ENCODE measurements at places on chromosomes 3 and 15.

DNA sequence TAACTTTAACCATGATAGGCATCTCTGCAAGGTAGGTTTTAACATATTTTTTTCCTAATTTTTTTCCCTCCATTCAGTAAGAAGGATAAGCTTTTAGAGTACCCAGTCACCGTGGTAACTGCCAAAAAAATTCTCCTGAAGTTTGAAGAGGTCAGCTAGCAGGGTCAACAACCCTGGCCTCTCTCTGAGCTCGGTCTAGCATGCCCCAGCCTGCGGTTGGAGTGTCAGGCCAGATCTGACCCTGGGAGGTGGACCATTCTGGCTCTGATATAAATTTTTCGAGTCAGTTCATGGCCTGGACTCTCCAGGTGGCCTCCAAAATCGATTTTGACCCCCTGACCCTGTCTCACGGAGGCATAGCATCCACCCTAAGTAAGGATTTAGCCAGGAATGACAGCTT is 29.7 kb downstream of the SOX2 start:
- no peak for DNase-seq

DNA sequence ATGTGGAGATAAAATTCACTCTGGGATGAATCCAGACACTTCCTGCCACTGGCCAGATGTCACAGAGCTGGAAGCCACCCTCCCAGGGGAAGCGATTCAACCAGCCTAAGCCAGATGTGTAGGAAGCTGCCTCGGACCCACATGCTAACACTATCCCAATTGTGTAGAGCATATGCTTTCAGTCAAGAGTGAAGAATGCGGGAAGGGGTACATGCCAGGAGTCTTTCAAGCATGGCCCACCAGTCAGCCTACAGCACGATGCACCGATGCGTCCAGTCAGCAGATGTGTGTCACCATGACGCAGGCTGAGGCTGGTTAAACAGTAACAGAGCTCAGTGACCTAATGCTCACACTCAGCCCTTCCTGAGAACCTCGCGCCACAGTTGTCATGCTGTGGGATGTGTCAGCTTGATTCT is 38.8 kb upstream of the BNC1 start:
- peak; percentile 95 for DNase-seq

GRCh38 chr15:29132735-29133181 is 136.9 kb downstream of the NSMCE3 start:
- DNase-seq = no peak

DNA sequence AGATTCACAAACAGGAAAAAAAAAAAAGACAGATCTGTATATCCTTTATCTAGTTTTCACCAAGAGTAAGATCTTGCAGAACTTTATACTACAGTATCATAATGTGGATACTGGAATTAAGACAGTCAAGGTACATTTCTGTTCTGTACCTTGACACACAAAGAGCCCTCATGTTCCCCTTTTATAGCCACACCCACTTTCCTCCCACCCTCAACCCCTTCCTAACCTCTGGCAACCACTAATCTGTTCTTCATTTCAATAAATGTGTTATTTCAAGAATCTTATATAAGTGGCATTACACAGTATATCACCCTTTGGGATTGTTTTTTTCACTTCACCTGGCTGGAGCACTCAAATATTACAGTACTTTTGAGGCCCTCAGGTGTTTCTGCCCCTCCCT is 3.6 kb upstream of the RAB6B start:
- DNase-seq = no peak

GRCh38 chr3:9125278-9125951 is 124.0 kb downstream of the SRGAP3 start:
- no peak for DNase-seq

DNA sequence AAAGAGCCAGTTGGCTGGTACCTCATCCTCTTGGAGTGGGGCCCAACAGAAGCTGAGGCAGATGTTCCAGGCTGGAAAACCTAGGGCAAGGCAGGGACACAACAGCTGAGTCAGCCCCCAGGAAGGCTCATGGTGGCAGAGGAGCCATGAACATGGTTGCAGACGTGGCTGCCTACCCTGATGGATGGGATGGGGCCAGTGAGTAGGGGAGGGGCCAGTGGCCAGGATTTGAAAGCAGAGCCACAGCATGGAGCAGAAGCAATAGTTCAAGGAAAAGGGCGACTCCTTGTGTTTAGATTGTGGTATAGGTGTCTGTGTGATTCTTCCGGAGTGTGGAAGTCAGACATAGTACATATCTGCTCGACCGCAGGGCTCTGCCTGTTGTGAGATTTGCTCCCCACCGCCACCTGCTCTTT is 24.2 kb downstream of the PXYLP1 start:
- peak; percentile 55 for DNase-seq

DNA sequence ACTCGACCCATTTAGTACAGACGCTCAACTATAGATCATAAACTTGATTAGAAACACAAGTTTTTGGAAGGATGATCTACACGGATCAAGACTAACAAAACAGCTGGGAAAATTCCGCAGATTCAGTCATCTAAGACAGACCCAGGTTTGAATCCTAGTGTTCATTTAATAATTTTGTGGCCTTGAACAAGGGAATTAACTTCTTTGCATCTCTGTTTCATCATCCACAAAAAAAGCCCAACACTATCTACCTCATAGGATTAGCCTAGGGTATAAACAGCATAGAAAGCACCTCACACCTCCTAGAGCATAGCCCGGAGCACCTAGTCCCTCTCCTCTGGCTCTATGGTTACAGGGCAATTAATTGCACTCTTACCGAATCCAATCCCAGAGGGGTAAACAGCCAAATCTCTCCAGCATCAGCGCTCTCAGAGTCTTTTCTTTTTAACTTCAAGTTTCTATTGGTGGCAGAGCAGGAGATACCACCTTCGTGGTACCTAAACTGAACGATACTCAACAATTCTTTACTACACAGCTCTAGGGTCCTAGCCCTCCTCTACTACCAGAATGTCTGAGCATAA is 3.5 kb downstream of the TBL1XR1 start:
- no peak for DNase-seq

GRCh38 chr15:68412218-68412617 is 19.7 kb downstream of the ITGA11 start:
- DNase-seq = no peak

- no peak for DNase-seq
Measured at GRCh38 chr3:17584066-17584465, 158.4 kb downstream of the TBC1D5 start.

DNA sequence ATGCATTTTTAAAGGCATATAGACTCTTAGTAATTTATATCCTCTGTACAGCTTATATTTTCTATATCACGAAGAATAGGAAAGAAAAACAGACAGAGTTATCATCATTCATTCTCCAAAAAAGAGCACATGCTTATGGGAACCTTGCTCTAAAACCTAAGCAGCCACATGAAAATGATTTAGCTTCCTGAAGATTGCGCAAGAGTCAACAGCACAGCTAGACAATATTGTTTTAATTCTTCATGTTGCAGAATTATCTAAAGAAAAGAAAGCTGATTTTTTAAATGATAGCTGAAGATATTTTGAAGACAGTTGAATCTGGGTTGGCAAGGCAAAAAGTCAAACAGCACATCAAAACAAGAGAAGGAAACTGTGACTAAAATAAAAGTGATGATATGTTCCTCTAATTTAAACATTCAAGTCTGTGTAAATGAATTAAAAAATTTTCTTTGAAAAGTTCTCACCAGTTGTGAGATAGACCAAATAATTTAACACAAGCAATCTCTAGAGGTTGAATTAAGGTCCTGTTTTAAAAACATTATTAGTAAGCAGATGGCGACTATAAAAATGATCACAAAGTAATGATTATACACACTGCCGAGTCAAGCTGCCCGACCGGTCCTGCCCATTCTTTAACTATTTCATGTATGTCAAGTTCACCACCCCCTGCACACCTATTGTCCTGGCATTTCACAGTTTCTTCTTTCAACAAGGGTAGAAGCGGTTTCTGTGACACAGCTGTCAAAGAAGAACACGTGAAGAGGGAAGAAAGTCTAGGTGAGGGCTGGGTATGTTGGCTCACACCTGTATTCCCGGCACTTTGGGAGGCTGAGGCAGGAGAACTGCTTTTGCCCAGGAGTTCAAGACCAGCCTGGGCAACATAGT is 74.2 kb upstream of the BHLHE40 start:
- no peak for DNase-seq

DNA sequence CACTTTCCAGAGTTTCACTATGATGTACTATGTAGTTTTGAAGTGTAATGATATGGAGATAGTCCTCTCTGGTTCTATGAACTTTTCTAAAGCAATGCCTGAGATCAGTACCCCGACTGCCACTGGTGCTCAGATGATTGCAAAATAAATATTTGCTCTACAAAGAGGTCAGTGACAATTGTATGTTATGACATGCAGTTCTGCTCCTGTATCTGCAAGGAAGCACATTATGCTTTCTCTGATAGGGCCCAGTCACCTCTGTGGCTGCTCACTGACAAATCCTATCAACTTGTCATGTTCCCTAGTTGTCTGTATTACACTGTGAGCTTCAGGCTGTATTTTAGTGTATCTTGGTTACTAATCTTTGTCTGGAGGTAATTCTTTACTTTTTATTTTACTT is 362.6 kb downstream of the ROBO1 start:
- no peak for DNase-seq

- no peak for DNase-seq
Measured at GRCh38 chr15:84982301-84982920, 755 bp downstream of the PDE8A start.

- no peak for DNase-seq
Measured at GRCh38 chr3:117786349-117786748, 1076.8 kb downstream of the TUSC7 start.

DNA sequence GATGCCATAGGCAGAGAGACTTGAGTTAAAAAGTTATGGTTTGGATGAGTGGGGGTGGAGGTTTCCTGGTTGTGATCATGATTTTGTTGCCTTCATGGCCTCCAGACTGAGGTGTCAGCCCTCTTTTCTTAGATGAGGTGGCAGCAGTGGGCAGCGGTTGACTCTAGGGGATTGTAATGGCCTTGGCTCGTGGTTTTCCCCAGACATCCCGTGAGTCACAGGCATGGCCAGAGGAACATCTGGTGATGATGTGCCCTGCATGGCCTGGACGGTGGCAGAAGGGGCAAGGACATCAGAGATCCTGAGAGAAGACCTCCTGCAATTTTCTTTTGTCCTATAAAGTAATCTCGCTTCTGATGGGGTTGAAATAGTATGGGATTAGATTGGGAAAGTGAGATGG is 12.4 kb downstream of the RETNLB start:
- no peak for DNase-seq

Measured in A549 (cell line).